ENCODE measurements at places on chromosomes 2 and 18.

DNA sequence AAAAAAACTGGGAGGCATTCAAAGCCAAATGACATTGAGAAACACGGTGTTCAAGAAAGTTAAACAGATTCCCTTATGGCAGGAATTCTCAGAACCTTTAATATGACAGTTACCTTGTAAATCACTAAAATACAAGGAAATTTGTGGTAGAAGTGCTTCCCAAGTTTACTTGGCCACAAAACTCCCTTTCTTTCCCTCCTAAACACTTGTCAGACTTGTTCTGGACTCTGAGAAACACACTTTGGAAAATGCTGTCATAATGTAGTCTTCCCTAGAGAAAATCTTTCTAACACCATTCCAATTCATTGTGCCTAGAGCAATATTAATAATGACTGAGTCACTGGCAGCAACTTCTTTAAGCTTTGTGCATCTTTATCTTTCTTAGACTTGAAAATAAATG, 140.4 kb downstream of the ANKRD44 start:
- no peak for DNase-seq

GRCh38 chr2:26013668-26014067, 20.2 kb upstream of the RAB10 start:
- no peak for DNase-seq

GRCh38 chr18:33184175-33184574, 256.3 kb downstream of the CCDC178 start:
- DNase-seq, result peak; percentile 10

GRCh38 chr2:190062601-190063000, at the start of gene MSTN:
Gene MSTN (minus strand): TSS chr2:190062729. CDS start chr2:190062596, 133 bp downstream.
- DNase-seq, result no peak

DNA sequence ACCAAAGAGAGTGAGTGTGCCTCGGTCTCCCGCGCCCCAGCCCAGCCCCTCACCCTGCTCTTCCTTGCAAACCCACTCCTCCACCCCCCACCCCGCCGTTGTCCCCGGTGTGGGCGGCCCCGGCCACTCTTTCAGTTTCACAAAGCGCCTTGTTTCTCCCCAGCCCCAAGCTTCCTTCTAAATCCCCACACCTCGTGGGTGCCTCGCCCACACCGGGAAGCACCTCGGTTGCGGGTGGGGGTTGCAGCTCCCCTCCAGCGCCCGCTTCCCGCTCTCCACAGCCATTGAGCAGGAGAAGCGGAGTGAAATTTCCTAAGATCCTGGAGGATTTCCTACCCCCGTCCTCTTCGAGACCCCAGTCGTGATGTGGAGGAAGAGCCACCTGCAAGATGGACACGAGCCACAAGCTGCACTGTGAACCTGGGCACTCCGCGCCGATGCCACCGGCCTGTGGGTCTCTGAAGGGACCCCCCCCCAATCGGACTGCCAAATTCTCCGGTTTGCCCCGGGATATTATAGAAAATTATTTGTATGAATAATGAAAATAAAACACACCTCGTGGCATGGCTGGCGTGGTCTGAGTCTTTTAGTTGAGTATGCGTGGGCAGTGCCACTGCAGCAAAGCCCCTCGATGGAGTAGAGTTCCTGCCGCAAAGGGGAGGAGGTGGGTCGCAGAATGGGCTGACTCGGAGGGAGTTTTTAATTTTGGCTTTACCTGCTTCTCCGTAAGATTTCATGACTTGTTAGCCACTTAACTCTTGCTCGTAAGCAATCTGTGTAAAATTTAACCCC, 848 bp downstream of the TMSB10 start:
- no peak for DNase-seq

DNA sequence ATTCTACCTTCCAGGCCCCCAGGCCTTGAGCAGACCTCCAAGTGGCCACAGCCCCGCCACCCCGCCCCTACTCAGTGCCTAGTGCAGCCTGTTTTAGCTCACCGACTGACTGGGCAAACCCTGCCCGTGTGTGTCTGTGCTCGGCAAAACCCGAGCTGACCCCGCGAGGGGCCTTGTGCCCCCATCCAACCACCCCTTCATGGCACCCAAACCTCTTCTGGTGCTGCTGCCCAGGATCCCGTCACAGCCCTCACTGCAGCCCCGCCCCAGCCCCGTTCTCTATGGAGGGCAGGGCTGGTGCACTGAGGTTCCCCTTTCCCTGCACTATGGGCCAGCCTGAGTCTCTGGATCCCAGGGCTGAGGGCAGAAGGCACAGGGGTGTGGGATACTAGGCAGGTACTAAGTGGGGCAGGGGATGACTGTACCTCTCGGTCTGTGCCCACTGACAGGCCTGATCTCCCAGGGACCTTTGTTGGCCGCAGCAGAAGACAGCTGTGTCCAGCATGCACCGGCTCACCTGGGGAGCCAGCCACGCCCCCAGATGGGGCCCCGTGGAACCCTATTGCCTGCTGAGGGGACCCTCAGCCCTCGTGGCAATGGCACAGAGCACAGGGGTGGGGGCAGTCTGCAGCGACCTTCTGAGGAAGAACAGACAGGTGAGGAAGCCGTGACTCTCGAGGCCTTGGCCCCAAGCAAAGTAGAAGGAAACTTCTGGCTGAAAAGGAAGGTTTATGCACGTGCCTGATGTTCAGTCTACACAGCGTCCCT, 69.9 kb upstream of the OTOS start:
- DNase-seq, result no peak

- DNase-seq, result peak; percentile 71
Observed at GRCh38 chr2:97935719-97936161, 60.0 kb downstream of the TMEM131 start.

DNA sequence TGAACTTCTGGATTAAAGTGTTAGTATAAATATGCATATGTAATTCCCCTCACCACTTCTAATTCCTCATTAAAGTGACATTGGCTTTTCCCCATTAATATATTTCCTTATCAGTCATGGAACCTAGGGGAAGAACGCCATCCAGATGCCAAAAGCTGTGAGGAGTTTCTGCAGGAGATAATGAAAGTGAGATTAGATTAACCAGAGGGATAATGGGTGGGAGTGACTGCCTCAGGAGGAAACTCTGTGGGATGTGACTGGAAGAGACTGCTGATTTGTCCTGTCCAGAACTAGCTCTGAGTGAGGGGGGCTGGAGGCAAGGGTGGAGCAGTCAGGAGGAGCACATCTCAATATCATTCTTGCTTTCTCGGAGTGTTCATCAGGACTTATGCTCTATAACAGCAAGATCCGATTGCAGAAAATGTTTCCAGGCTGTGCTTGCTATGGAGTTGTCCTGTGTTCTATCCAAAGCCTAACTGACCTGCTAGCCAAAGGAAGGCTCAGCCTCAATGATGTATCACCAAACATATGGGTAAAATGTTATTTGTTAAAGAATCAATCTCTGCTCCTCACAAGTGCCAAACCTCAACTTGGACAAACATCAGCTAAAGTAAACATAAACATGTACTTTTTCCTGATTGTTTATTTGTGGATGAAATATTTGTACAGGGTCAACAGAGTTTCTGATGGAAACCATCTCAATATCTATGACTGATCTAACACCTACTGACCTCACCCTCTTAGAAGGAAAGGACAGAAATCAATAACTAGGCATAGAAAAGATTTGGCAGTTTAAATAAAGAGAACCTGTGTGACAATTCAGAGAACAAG, 118.5 kb downstream of the ASXL3 start:
- no peak for DNase-seq

GRCh38 chr2:167100506-167100905, 212.2 kb downstream of the XIRP2 start:
- no peak for DNase-seq

- no peak for DNase-seq
Observed at GRCh38 chr2:155766342-155767115, 566.0 kb downstream of the NR4A2 start.

DNA sequence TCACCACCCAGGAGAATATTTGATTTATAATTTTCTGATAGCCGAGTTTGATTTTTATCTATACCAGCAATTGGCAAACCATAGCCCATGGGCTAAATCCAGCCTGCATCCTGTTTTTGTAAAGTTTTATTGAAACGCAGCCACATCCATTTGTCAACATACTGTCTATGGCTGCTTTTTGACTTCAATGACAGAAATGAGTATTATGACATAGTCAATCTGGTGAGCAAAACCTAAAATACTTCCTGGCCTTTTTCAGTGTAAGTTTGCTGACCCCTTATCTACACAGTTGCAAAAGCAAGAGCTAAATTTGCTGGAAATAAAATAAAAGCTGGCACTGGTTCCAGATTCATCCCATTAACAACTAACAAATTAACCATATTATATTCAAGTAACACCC, 79.8 kb upstream of the SLC25A52 start:
- no peak for DNase-seq

DNA sequence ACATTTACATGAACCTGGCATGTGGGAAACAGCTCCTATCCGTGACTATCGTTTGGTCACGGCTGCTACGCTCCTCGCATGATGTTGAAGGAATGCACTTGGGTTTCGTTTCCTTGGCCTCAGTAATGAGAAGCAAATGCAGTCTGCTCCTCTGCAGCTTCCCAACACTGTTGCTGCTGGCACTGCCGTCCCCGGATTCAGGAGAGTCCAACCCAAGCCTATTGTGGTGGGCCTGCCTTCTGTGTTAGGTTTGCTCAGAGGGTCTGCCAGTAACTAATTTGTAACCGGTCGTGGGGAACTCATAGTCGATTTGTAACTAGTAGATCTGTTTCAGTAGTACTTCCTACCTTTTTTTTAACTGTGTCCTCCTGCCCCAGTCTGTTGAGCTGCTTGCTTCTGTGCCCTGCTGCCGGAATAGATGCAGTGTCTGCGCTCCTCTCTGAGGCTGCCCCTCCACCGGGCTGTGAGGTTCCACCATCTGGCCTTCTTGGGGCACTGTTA, 58.4 kb downstream of the WDSUB1 start:
- DNase-seq, result no peak

DNA sequence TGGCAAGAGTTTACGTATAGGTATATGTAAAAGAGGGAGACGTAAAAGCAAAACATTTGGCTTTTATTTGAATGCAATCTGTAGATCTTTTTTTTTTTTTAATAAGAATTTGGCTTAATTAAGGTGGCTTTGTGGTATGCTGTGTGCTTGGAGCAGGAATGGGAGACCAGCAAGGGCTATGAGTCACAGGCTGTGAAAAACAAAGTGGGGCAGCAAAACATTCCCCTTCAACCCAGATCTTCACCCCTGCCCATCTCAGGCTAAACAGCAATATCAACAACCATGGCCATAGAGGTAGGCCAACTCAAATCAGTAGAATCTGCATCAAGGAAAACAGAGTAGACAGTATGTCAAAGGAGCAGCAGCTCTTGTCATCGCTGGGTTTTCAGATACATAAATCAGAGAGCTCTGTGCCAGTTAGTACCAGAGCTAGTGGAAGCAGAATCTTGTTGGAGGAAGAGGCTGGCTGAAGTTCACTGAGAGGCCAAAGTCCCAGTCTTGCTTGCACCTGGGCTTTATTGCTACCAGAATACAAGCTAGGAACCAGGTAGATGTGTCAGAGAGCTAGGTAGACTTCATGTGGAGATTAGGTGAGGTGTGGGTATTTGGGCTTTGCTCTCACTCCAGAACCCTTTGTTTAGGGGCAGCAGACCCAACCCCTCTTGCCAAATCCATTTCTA, 191.5 kb upstream of the FANCL start:
- DNase-seq, result no peak

DNA sequence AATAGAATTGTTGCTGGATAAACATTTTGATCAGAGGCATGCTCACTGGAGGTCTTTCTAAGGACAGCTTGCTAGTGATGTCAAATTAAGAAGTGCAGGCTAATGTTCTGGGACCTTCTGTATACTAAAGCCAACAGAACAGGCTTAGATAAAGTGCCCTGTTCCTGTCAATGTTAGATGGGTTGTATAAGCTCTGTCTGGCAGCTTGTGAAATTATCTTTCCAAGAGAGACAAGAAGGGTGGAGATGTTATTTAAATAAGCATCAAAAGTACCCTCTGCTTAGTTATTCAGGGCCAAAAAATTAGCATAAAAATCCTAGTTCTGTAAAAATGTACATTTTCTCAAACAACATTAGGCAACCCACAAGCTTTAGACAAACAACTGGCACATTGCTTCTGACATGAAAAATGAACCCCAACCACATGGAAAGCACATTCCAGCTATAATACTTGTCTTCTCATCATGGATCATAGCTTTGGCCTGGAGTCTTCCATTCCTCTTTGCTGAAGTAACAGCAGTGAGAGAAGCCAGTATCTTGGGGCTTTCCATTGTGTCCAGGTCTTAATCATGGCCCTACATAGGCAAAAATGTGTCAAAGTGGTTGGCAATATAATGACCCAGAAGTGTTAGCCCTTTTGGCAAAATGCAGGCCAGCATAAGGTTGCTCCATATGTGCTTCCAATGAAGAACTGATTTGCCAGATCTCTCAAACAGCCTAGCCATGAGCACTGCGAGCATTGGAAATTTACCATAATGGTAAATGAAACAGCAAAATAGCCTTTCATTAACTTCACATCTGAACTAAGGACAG, 478.1 kb upstream of the ZNF804A start:
- DNase-seq, result no peak

GRCh38 chr2:167509586-167509985, 621.3 kb downstream of the XIRP2 start:
- DNase-seq, result peak; percentile 14

GRCh38 chr2:18410543-18410942, 149.9 kb downstream of the RDH14 start:
- no peak for DNase-seq

- no peak for DNase-seq
Observed at GRCh38 chr2:157377861-157378260, 52.2 kb upstream of the ERMN start.

DNA sequence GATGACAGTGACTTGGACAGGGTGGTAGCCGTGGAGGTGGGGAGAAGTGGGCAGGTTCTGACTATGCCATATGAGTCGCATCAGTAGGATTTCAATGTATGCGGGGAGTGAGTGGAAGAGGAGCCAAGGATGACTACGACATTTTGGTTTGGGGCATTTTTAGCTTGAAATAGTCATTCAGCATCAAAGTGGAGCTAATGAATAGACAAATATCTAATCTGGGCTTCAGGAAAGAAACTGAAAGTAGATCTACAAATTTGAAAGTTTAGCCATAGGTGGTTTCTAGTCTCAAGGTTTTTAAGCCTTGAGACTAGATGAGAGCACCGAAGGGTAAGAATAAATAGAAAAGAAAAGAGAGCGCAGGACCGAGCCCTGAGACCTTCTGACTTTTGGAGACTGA, 58.3 kb downstream of the FEZ2 start:
- DNase-seq, result no peak

GRCh38 chr2:187942876-187943275, 348.8 kb upstream of the GULP1 start:
- peak; percentile 48 for DNase-seq

DNA sequence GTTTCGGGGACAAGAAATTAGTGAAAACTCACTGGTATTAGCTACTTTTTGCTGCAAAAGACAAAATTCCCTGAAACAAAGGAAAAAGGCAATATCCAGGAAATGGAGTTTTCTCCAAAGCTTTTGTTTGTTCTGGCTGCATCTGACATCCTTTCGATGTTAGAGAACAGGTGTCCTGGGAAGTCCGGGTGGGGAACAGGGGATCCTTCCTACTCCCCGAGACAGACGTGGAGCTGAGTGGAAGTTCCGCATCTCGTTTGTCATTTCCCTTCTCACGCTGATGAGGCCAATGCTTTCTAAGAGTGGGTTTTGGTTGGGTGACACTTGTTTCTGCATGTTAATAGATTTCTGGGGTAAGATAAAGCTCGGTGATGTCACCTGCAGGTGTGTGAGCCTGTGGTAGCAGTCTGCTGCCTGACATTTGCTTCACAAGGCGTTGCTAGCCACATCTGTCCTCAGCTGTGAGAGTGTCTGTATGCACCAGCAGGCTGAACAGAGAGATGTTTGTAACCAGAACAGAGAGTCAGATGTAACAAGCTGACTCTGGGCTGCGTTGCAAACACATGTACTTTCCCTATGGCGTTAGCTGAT, 125.9 kb downstream of the ACOXL start:
- no peak for DNase-seq

GRCh38 chr2:133814890-133815289, 246.6 kb upstream of the NCKAP5 start:
- no peak for DNase-seq
